CD4-positive, alpha-beta T cell treated with Interleukin-1 beta for 1 hour (primary cell): ENCODE measurements at places on chromosomes 6 and 20.

- DNase-seq: no peak
Measured at GRCh38 chr20:57794600-57795341, 85.0 kb upstream of the PMEPA1 start.

DNA sequence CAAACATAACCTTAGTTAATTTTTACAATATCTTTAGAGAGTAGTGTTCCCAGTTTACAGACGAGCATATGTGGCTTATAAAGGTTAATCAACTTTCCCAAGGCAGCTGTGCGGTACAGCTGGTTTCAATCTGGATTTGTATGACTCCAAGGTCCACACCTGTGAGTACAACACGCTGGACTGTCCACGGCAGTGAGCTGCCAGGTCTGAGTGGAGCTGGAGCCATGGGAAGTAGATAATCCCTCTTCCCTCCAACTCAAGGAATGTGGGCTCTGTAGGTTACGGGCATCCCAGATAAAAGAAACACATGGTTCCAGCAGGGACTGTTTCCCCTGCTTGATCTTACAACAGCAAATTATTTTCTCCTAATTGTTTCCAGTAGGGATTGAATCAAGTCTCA is 102.2 kb downstream of the SOD2 start:
- no peak for DNase-seq

DNA sequence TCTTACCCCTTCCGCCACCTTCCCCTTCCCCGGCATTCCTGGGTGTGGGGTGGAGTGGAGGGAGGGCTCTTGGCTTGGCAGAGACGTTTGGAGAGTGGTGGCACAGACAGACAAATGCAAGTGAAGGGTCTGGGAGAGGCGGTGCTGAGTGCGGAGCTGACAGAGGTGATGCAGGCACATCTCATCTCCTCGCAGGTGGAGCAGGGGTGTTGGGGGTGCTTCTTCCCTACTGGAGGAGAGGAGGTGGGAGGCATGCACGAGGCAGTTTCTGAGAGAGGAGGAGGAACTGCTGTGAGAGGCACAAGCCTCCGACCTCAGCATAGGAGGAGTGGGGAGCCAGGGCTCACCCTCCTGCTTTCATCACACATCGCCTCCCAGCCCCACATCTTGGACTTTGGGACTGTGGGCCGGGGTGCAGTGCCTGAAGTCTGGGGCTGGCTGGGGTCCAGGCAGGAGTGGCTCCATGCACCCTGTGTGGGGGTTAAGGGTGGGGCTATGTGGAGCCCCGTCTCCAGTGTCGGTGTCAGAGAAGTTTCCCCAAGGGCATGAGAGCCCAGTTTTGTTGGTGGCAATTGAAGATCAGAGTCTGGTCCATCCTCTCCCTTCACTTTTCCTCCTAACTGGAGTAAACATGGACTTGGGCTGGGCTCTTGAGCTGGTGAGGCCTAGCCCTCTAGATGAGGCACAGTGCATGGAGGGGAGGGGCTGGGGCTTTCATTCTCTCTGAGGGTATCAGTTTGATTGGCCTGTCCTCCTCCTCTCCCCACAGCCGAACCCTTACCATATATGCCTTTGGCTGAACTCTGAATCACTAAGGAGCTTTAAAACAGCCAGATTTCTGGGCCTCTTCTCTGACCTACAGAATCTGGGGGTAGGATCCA is 20.2 kb upstream of the SLC22A7 start:
- no peak for DNase-seq

DNA sequence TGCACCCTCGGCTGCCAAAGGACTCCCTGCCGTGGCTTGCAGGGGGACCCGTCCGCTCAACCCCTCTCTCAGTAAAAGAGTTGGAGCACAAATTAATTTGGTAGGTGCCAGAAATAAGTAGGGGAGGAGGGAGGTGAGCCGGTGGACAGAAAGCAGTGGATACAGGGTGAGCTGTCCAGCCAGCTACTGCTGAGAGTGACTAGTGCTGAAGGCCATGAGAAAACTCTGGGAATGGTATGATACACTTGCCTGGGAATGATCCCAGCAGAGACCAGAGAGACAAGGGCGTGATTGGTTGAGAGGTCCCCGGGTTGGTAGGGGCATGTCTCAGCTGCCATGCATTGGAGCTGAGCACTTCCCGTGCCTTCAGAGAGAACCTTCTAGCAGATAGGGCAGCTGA is 15.7 kb downstream of the FOXQ1 start:
- DNase-seq: no peak

- no peak for DNase-seq
Measured at GRCh38 chr6:15110726-15111354, 135.0 kb upstream of the JARID2 start.

GRCh38 chr20:58048096-58048702 is 180.3 kb downstream of the ANKRD60 start:
- no peak for DNase-seq

DNA sequence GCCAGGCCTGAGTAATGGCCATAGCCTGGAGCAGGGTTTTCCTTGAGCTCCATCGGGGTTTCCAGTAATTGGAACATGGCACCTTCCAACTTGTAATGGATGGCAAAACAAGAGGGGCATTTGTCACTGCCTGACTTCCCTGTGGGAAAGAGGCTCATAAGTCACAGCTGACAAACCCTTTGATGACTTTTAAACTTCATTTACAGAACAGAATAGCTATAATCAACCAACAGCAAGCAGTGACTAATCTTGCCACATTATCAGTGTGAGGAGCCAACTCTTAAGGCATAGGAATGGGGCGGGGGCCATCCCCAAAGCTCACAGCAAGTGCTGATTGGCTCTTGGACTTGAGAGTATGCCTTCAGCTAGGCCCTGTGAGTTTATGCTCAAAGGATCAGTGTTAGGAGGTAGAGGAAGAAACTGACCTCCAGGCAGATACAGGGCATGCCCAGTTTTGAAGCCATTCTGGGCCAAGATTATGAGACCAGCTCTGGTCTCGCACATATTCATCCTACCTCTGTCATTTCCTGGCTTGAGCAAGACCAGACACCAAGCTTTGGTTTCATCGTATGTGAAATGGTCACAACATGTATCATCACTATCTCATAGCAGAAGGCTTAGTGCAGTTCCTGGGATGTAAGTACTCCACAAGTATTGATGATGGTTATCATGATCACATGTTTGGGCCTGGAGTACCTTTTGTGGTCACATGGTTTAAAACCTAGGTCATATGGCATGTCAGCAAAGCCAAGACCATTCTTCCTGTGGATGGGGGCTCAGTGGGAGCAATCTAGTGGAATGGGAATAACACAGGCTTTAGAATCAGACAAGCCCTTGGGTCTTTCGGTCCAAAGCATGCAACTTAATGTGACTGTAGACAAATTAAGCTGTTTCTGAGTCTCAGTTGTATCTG is 49.2 kb downstream of the EIF2S2 start:
- DNase-seq: no peak

GRCh38 chr6:166058064-166058739 is 109.4 kb downstream of the TBXT start:
- no peak for DNase-seq
